ENCODE measurements at places on chromosomes 3 and 15. TPM values are rescaled to one million over a fixed set of nuclear protein-coding genes. Genes with fewer than 3 reads are reported as not detected.

GRCh38 chr3:156425651-156426050 is 129.3 kb downstream of the SSR3 start:
- H3K27me3 ChIP-seq: no peaks in the 10 kb centered on the region
- no peak overlapping the region for H3K4me3 ChIP-seq
- no peak for DNase-seq
- no peak overlapping the region for H3K27ac ChIP-seq
- no peaks in the 10 kb centered on the region for H3K36me3 ChIP-seq

DNA sequence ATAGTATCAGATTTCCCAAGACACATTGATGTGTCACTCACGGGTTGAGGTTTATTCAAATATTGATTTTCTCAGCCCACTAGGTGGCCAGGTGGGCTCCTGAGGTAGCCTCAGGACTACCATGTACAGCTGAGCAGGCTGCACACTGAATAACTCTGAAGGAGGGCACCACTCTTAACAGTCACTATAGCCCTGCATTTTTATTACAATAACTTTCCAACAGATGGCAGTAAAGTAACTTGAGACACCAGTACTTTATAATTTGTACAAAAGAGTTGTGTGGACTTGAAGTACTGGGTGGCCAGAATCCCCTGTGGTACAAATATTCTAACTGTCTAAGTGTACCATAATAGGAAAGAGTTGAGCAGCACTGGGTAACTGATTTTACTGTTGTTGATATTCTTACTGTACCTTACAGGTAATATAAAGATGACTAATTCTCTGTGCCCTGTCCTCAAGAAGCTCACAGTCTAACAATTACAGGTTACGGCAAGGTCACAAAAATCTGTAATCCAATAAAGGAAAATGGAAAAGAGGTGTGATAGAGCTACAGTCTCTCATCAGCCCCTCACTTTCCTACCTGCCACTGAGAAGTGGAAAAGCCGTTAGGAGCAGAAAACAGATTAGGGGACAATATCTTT is 76.0 kb downstream of the ETFA start:
- no peaks in the 10 kb centered on the region for H3K27me3 ChIP-seq
- H3K4me1 ChIP-seq: no peaks in the 10 kb centered on the region
- peaks cover 6% of the 10 kb centered on the region for H3K36me3 ChIP-seq
- no peak overlapping the region for H3K27ac ChIP-seq

DNA sequence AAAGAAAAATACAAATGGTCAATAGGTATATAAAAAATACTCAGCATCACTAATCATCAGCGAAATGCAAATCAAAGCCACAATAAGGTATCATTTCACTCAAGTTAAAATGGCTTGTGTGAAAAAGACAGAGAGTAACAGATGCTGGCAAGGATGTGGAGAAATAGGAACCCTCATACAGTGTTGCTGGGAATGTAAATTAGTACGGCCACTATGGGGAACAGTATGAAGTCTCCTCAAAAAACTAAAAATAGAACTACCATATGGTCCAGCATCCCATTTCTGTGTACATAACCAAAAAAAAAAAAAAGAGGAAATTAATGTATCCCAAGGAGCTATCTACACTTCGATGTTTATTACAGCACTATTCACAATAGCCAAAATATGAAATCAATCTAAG is 98.1 kb upstream of the TGFBR2 start:
- H3K4me3 ChIP-seq: no peak overlapping the region
- H3K36me3 ChIP-seq: no peaks in the 10 kb centered on the region
- no peak overlapping the region for H3K27ac ChIP-seq
- no peak for DNase-seq
- no peaks in the 10 kb centered on the region for H3K27me3 ChIP-seq
- no peaks in the 10 kb centered on the region for H3K4me1 ChIP-seq

- peaks cover 7% of the 10 kb centered on the region for H3K4me1 ChIP-seq
- H3K27me3 ChIP-seq: no peaks in the 10 kb centered on the region
- H3K27ac ChIP-seq: no peak overlapping the region
- no peaks in the 10 kb centered on the region for H3K36me3 ChIP-seq
- H3K4me3 ChIP-seq: no peak overlapping the region
- no peak for DNase-seq
Observed at GRCh38 chr15:62561571-62561970, 396.5 kb upstream of the C2CD4B start.

GRCh38 chr3:117979466-117979865 is 1055.2 kb downstream of the IGSF11 start:
- no peak for DNase-seq
- H3K4me1 ChIP-seq: no peaks in the 10 kb centered on the region
- no peak overlapping the region for H3K4me3 ChIP-seq
- H3K27ac ChIP-seq: no peak overlapping the region
- no peaks in the 10 kb centered on the region for H3K36me3 ChIP-seq
- H3K27me3 ChIP-seq: no peaks in the 10 kb centered on the region

Gene ACOX2
- total RNA-seq: 18.6 TPM

Gene ANKRD34C
- not detected for total RNA-seq

Gene SNURF
- 19.1 TPM for total RNA-seq

Gene TGM5
- total RNA-seq: not detected

Data from kidney (tissue), 22 donors.